ENCODE measurements at places on chromosomes 6 and 20.

GRCh38 chr20:41956338-41957074, 338.3 kb upstream of the CHD6 start:
- no peak for DNase-seq

DNA sequence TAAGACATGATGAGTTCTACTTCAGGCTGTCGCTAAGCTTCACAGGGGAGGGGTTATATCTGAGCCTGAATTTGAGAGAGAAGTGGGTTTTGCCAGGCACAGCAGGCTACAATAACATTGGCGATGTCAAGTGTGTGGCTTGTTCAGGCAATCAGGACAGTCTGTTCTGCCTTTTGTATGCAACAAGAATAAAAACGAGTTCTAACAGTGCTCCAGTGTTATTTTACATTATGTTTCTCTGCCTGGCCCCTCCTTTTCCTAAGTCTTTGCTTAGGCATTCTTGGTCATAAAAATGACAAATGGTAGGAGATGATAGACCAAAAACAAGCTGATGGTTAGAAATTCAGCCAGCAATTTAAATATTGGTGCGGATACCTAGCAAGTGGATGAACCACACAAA, 26.8 kb downstream of the PAQR8 start:
- DNase-seq = no peak

- DNase-seq = no peak
These were observed 89.9 kb downstream of the ARID1B start for GRCh38 chr6:156867121-156867520.

GRCh38 chr6:139996253-139996834, 621.9 kb upstream of the CITED2 start:
- DNase-seq = no peak

DNA sequence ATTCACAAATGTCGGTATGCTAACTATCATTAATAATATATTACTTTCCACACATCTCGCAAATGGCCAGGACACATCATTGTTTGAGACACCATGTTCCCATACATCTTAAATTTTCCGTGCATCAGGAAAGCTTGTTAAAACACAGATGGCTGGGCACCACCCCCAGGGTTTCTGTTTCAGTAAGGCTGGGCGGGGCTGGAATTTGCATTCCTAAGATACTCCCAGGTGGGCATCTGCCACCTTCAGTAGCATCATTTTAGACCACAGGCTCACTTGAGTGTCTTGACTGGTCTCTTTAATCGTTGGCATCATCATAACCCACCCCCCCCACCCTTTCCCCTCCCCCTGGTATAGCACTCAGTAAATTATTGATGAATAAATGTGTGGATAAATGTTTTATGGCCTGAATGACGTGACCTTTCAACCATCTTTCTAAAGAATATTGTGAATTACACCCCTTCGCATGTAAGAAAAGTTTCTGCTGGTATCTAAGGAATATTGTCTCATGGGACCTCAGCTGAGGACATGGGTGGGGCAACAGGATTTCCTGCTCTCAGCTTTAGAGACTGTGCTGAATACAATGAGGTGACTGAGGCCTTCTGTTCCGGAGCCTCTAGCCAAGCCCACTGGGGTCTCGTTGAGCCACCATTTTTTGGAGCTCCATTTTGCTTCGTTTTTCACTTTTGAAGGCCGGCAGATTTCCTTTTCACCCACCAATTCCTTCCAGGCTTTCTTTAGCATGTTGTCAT, 124.1 kb upstream of the NEDD9 start:
- DNase-seq = no peak

- DNase-seq = no peak
These were observed 38.0 kb upstream of the NR2E1 start for GRCh38 chr6:108127826-108128225.

DNA sequence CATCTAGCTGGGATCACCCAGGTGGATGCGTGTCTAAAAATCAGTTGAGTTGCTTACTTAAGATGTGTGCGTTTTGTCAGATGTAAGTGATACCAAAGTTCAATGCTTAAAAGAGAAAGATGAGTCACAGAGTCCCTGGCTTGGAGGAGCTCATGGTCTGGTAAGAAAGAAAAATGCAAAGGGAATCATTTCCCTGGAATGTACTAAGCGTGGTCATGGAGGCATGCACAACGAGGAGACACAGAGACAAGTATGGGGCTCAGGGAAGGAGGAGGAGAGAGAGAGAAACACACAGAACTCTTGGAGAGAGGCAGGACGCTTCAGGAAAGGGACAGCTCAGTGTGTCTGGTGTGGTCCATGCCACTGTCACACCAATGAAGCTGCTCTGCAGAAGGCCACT, 186.9 kb upstream of the GMDS start:
- DNase-seq = no peak

DNA sequence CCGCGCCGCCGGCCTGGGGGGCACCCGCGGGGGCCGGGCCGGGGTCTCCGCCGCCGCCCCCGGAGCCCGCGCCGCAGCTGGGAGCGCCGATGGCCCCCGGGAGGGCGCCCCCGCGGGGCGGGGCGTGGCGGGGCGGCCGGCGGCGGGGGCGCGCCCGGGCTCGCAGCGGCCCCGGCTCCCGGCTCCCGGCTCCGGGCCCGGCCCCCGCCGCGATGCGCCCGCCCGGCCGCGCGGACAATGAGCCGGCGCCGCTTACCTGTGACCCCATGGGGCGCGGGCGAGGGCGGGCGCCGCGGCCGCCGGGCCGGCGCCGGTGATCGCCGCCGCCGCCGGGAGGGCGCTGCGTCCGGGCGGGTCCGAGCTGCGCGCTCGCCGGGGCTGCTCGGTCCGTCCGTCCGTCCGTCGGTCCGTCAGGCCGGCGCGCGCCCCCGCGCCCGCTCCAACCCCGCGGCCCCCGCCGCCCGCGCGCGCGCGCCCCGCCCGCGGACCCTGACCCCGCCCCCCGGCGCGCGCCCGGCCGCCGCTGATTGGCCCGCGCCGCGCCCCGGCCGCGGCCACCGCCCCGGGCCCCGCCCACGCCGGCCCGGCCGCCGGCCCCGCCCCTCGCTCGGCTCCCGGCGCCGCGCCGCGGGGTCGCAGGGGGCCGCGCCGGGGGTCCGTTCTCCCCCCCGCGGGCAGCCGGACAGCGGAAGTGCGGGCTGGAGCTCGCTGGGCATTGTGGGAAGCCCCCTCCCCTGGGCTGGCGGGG, at the start of gene ZBTB46:
Gene ZBTB46 (minus strand): TSS at position 424 of the 748 bp plus-strand sequence. CDS start 40,507 bp downstream, outside the sequence.
- no peak for DNase-seq

Measured in stimulated activated CD8-positive, alpha-beta memory T cell treated with anti-CD3 and anti-CD28 coated beads, Interleukin-4, amount 100 ng/mL, for 1 hour (primary cell).